ENCODE measurements at places on chromosomes 3 and 15.

- no peak for DNase-seq
Observed at GRCh38 chr15:82846621-82847020, 37.2 kb downstream of the WHAMM start.

DNA sequence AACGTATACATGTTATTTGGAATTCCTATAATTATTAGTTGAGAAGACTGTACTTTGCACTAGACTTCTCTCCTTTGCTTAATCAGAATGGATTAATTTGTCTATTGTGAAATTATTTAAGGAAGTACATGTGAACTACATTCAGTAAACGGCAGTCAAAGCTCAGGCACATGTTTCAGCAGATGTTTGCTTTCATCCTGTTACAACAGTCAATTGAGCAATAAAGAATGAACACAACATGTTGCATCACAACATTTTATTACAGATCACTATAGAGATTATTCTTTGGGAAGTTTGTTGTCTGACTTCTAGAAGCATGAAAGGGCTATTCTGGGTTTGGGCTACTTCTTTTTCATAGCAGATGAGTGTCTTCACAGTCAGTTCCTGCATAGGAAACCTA, 39.2 kb downstream of the RAB27A start:
- peak; percentile 74 for DNase-seq

DNA sequence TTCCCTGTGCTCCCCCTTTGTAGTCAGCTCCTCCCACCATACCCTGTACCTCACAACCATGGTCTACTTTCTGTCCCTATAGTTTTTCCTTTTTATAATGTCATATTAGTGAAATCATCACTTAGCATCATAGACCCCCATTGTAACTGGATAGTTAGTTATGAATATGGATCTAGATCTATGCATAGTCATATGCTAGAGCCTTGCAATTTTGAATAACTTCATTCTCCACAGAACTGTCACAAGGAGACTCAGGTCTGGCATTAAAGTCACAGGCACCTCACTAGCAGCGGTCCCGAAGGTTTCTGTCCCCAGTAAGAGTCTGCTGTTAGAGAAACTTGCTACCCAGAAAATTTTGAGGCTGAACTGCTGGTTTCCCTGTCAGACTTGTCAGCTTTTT, 102.0 kb upstream of the NUDT16 start:
- no peak for DNase-seq

DNA sequence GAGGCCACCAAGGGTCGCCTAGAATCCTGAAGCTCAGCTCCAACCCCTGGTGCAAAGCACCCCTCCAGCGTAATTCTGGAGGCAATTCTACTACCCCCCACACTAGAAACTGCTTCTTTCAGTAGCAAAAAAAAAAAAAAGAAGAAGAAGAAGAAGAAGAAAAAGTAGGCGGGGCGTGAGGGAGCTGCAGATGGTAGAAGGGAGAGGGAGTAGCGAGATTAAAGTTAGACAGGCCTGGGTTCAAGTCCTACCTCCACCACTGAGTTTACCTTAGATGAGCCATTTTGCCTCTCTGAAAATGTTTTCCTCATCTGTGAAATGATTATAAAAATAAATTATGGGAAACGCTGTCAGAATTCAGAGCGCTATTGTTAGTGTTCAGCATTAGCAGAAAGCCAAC, 913 bp downstream of the FAM174B start:
- DNase-seq = no peak

DNA sequence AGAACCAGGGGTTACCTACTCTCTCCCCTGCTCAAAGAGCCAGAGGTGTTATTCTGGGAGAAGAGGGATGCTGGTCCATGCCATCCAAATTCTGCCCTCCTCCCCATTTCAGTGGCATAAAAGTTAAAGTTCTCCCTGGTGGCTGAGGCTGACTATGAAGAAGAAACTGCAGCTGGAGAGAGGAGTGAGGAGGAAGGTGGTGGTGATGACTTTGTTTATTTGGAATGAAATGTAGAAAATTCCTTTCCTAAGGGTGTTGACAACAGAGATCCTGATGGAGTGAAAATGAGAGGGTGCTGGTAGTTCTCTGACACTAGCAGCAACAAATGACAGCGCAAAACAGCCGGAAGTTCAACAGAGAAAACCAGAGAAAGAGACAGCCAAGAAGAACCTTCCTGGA, 100.4 kb downstream of the PCCB start:
- DNase-seq = peak; percentile 38

- DNase-seq = peak; percentile 57
Observed at GRCh38 chr15:37891766-37892368, 42.6 kb upstream of the TMCO5A start.

GRCh38 chr3:24086617-24087404, 141.7 kb downstream of the NR1D2 start:
- no peak for DNase-seq

DNA sequence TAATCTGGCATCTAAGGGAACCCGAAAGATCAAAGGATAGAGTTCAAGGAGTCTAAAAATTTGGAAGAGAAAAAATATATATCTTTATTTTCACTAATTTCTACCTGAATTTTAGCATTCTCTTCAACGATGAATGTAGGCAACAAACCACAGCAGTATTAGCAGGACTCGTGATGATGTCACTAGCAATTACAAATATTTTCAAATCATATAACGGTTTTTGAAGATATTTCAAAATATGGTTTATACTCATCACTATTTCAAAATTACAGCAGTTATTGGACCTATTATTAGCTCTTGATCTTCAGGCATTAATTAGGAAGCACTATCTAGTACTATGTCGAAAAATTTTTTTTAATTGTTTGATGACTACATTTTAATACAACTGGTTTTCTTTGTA, 27.0 kb upstream of the ANKDD1A start:
- no peak for DNase-seq

GRCh38 chr15:39204031-39204430, 376.8 kb upstream of the THBS1 start:
- no peak for DNase-seq

DNA sequence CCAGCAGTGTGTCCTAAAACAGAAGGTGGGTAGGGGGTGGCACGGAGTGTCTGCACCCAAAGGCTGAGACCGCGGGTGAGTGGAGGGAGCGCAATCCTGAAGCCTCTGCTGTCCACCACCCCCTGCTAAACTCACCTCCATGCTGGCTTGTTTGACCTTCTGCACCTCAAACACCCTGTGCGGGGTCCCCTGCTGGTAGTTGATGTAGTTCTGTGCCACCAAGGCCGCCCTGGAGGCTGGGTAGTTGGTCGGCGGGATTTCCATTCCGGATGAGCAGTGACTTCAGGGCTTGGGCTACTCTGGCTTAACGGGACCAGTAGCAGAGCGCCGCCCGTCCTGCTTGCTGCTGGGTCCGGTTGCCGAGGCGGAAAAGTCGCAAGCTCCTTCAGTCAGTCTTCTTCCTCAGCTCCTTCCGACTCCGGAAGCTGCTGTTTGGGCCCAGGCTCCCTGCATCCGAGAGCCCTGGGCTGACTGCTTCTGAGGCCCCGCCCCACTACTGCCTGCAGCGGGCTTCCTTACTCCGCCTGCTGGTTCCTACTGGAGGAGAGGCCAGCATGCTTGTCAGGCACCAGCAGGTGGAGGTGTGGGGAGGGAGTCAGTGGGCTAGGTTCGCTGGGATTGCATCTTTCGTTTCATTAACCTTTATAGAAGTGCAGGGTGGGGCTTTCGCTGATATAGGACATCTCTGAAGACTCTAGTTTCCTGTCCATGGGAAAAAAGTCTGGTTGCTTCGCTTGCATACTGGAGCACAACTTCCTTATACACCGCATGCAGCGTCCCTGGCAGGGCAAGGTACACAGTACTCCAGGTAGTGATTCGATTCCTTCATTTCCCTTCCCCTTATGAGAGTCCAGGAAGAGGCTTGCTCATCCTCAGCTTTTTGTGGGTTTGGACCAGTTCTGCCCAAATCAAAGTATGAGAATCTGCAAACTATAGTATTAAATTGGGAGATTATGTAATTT, at the start of gene LXN:
Gene LXN (minus strand): TSS at position 434 of the 962 bp plus-strand sequence. CDS start 170 bp downstream, at position 264.
- peak; percentile 82 for DNase-seq

DNA sequence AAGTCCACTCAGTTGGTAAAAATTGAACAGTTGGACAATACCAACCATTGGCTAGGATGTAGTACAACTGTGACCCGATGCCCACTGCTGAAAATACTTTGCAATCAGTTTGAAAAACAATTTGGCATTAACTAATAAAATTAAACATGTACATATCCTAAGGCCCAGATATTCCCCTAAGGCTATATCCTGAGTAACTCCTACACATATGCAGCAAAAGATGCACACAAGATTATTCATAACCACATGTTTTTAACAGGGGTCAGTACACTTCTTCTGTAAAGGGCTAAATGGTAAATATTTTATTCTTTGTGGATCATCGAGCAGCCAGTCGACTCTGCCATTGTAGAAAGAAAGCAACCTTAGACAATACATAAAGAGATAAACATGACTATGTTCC, 116.3 kb downstream of the MEX3B start:
- DNase-seq = no peak

All from renal cortical epithelial cell (primary cell).